ENCODE measurements at places on chromosomes 2 and 18.

GRCh38 chr2:109455731-109456691, 157.8 kb downstream of the SEPTIN10 start:
- DNase-seq = no peak

GRCh38 chr2:107986278-107987217, at the start of gene SLC5A7:
SLC5A7 (plus strand) TSS chr2:107986524; CDS start chr2:107988156, 1,632 bp downstream.
- no peak for DNase-seq

- no peak for DNase-seq
Observed at GRCh38 chr2:119350311-119350998, 16.2 kb downstream of the C2orf76 start.

- peak; percentile 96 for DNase-seq
Observed at GRCh38 chr18:22639026-22639463, 221.3 kb upstream of the CTAGE1 start.

GRCh38 chr2:105490204-105490603, 91.4 kb upstream of the FHL2 start:
- DNase-seq = peak; percentile 20

DNA sequence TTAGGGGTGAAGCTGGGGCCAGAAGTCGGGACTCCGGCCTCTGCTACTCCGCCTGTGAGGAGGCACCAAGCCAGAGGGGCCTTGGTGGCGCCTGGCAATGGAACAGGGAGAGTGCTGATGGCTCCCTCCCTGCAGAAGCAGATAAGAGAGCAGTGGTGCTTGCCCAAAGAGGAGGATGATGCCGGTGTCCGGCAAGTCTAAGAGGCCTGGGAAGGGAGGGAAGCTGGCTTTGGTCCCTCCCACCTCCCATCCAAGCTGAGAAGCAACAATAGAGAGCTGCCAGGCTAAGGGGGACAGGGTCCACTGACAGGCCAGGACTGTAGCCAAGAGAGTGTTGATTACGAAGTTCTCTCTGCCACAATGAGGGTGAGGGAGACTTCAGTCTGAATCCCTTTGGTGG, 479.5 kb downstream of the TNS1 start:
- DNase-seq = no peak

Measured in fibroblast of mammary gland (primary cell).